ENCODE measurements at places on chromosomes 1 and 21.

DNA sequence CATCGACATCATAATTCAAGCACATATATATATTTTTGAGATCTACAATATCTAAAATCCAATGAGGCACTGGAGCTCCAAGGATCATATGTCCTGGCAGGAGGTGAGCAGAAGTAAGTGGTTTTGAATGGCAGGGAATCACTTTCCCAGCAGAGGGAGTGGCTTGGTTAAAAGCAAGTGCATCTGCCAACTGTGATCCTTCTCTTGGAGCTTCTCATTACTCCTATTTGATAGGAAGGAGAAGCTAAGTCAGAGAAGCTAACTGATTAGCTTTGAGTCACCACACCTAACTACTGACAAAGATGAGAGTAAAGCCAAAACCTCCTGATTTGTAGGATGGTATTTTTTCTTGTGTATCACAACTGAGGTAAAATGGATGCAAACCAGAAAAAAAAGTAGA lies 55.0 kb downstream of the ALG14 start:
- DNase-seq, result no peak

DNA sequence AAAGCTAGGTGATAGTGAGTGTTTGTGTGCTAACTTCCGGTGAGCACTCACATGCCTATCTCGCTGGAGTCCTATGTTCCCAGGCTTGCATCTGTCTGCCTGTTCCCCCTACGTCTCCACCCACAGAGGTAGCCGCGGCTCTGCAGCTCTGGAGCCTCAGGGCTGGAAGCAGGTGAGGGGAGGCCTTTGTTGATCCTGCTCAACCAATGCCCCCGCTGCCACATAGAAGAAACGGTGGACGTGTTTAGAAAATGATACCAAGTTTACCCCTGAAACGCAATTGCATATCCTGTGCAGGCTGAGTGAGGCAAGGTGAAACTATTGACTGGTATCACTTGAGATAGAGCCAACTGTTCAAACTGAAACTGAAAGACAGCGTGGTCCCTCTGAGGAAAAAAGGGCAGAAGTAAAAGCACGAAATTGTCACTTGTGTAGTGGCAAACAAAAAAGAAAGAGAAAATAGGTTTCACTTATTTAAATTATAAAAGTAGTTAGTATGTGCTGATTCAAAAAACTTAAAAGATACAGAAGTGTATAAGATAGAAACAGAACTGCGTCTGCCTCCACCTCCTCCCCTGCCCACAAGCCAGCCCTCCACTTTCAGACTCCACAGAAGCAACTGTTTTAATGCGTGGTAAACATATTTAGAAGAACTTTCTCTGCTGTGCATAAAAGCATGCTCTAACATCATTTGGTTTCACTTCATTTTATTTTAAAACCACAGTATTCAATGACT lies 38.6 kb upstream of the ETS2 start:
- peak; percentile 78 for DNase-seq

GRCh38 chr21:44466996-44467858 lies 11.9 kb downstream of the LRRC3 start:
- DNase-seq, result no peak

- no peak for DNase-seq
Observed at GRCh38 chr21:16418226-16418625, 688.4 kb downstream of the USP25 start.

DNA sequence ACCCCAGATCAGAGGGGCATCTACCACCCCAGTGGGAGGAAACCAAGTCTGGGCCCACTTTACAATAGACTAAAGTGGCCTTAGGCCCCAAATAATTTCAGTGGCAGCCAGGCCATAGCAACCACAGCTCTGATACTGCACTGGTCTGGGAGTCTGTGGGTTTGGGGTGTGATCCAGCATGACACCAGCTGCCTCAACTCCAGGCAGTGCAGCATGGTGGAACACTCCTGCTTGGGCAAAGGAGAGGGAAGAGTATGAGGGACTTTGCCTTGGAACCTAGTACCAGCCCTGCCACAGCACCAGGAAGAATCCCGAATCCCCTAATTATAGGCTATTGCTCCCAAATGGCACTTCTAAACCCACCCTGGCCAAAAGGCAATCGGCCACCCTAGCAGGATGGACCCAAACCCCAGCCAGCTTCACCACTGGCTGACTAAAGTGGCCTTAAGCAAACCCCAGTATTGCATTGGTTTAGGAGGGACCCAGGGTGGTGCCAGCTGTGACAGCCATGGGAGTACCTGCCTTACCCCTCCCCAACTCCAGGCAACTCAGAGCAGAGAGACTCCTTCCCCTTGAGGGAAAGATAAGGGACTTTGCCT lies 47.1 kb downstream of the PACC1 start:
- no peak for DNase-seq

- peak; percentile 80 for DNase-seq
Observed at GRCh38 chr1:52002038-52002917, 11.8 kb upstream of the RAB3B start.

GRCh38 chr1:47793563-47793962 lies 203.6 kb downstream of the TRABD2B start:
- DNase-seq, result no peak

GRCh38 chr1:197339106-197340060 lies 71.3 kb downstream of the CRB1 start:
- no peak for DNase-seq

GRCh38 chr1:68358439-68358838 lies 91.3 kb downstream of the RPE65 start:
- no peak for DNase-seq

GRCh38 chr1:58848818-58849411 lies 65.1 kb upstream of the JUN start:
- no peak for DNase-seq

DNA sequence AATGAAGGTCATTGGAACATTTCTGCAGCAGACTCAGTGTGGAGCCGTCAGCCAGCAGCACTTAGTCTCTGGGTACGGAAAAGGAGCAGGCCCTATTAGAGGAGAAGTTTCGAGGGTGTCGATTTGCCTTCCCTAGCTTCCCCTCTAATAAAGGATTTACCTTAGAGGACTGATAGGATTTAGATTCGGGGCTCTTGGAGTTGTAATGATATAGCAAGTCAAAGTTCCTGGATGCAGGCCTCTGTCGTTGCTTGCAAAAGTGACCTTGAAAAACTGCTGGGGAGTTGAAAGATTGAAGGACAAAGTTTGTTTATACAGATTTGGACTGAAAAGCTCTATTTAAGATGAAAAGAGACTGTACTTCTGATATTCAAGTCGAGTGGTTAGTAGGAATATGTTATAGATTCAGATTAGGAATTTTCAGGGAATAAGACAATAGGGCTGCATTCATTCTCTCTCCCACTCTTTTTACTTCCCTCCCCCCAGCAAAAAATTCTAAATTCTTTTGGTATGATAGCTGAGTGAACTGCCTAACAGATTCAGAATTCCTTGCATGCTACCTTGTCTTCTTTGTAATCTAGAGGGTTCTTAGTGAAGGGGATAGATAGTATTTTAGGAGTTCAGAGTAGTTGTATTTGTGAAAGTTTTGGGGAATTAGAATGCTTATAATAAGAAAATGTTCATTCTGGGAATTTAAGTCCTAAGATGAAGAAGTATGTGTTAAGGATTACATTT lies 19.2 kb downstream of the NFYC start:
- no peak for DNase-seq

GRCh38 chr1:198734323-198735008 lies 95.6 kb downstream of the PTPRC start:
- DNase-seq, result no peak

GRCh38 chr1:117120774-117121588 lies 568 bp downstream of the TRIM45 start:
- no peak for DNase-seq

- DNase-seq, result no peak
Observed at GRCh38 chr1:34640654-34641401, 114.0 kb upstream of the GJB5 start.

GRCh38 chr1:214451596-214451995 lies 99.8 kb downstream of the PTPN14 start:
- DNase-seq, result no peak
